Effector CD4-positive, alpha-beta T cell (primary cell): ENCODE measurements at places on chromosomes 7 and 10.

- no peak for DNase-seq
Measured at GRCh38 chr7:112497481-112497880, 16.7 kb downstream of the LSMEM1 start.

DNA sequence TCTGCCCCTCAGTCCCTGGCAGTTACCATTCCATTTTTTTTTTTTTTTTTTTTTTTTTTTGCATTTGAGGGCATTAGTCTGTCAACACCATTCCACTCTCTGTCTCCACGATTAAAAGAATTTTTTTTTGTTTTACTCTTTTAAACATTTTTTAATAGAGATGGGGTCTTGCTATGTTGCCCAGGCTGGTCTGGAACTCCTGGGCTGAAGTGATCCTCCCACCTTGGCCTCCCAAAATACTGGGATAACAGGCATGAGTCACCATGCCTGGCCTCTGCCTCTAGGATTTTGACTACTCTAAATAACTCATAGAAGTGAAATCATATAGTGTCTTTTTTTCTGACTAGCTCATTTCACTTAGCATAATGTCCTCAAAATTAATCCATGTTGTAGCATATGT is 16.5 kb upstream of the CLDN3 start:
- no peak for DNase-seq

DNA sequence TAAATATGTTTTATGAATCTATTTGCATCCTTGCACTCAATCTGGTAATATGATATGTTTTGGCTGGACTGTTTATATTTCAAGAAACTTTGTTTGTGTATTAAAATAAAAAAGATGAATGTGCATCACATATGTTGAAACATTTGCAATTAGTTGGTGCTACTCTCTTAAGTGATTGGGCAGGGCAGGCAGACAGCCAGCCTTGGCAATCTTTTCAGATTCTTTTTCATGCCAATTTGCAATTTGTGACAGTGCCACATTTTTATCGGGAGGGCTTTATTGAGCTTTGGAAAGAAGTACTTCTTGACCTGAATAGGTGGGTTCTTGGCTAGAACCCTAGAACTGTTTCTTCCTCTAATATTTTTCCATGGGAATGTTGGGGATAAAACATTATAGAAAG is 152.2 kb downstream of the NXPH1 start:
- DNase-seq: no peak

DNA sequence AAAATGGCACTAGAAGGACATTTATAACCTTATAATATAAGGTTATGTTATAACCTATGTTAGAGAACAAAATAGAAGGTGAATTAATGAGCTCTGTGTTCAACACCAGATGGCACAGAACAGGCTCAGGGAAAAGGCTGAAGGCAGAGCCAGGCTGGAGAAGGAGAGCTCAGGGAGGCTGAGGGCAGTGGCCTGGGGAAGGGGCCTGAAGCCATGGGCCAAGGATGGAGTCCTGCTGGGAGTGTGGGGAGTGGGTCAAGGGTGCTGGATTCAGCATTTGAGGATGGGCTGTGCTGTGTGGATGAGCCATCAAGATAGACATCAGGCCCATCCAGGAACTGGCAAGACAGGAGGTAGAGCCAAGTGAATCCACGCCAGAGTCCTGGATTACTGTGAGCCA is 218.8 kb downstream of the ZNF248 start:
- DNase-seq: no peak

DNA sequence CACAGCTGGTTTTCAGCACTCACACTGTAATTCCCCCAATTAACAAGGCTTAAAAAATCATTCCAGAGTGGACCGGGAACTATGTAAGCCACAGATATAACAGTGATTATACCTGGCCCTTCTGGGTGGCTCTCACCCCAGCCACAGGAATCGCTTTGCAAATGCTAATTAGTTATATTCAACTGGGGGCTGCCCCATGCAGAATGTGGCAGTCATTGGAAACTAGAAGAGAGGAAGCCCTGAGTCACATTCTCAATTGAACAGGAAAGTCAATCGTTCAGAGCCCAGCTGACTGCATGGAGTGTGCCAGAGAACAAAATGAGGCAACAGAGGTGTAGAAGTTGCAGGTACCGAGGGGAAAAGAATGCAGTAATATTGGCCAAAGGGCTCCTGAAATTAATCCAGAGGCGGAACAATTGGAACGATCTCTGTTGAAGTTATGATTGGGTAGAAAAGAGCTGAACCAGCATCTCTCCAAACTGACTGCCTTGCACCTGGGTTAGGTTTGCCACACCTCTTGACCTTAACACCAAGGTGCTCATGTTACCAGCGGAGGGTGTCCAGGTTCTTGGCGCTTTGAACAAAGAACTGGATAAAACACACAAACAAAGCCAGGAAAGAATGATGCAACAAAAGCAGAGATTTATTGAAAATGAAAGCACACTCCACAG is 909.7 kb upstream of the AUTS2 start:
- DNase-seq: no peak
